ENCODE measurements at places on chromosomes 11 and 22.

- DNase-seq = no peak
Measured at GRCh38 chr11:86013713-86014112, 55.2 kb downstream of the PICALM start.

GRCh38 chr22:37533995-37534394 lies 14.8 kb upstream of the CARD10 start:
- DNase-seq = peak; percentile 63

GRCh38 chr22:20430101-20430719 lies 7.4 kb downstream of the SCARF2 start:
- no peak for DNase-seq

- no peak for DNase-seq
Measured at GRCh38 chr22:28029201-28029948, 110.3 kb upstream of the PITPNB start.

GRCh38 chr11:17494019-17494418 lies 17.4 kb upstream of the ABCC8 start:
- DNase-seq = no peak

DNA sequence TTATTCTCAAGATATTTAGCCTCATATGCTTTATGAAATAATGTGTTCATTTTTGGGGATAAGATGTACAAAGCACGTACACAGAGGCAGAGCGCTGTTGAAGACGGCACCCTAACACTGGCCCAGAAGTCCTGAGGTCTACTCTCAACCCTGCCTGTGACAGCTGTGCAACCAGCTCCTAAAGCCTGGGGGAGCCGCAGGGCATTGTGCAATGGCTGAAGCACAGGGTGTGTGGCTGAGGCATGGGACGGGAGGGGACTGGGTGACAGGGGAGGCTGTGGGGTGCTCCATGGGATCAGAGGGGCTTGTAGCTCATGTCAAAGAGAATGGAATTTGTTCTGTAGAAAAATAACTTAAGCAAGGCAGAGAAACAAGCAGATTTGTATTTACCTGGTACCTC lies 27.7 kb downstream of the FAM227A start:
- no peak for DNase-seq

- DNase-seq = peak; percentile 89
Measured at GRCh38 chr22:31616315-31616980, 45.6 kb downstream of the PISD start.

GRCh38 chr11:50080256-50080655 lies 47.6 kb downstream of the OR4C45 start:
- no peak for DNase-seq

DNA sequence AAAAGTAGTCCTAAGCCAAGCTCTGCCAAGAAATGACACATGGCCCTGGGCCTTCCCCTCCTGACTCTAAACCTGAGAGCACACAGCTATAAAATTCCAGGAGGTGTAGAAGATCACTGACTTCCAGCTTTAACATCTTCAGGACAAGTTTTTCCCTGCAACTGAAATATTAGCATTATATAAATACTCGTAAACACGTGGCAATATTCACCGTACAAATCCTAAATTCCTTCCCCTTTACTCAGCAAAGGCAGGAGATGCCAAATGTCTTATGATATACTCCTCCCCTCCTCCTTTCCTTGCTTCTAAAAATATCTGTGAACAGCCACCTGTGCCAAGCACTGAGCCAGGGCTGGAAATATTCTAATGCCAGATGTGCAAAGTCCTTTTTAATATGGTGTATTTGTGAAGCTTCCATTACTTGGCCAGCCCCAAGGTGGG lies 194.0 kb downstream of the LARGE1 start:
- no peak for DNase-seq

- DNase-seq = no peak
Measured at GRCh38 chr11:115848611-115849010, 344.4 kb upstream of the CADM1 start.

DNA sequence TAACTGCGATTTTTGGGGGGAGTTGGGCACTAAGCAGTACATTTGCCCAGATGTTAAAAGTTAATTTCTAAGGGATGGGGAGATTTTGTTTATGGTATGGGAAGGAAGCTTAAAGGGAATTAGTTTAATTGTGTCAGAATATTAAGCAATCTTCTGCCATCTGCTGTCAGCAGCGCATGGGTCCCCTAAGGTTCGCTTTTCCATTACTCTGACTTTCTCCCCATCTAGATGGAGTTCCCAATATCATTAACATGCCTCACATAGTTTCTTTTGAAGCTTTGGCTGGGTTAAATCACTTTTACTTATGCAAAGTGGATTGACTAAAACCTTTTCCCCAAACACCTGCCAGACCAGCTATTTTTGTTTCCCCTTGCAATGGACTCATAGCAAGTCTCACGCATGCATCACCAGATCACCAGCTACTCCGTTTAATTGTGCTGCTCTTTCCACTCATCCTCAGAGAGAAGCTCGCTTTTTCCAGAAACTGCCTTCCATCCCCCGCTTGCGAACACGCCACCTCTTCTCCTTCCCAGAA lies 172.7 kb downstream of the FAT3 start:
- DNase-seq = no peak

GRCh38 chr11:26951809-26952515 lies 42.0 kb upstream of the FIBIN start:
- DNase-seq = no peak

- no peak for DNase-seq
Measured at GRCh38 chr11:114622858-114623257, 27.3 kb upstream of the NXPE4 start.

GRCh38 chr11:17597770-17598169 lies 50.7 kb downstream of the OTOG start:
- DNase-seq = no peak

GRCh38 chr22:40345271-40345670 lies 1.0 kb upstream of the ADSL start:
- no peak for DNase-seq

DNA sequence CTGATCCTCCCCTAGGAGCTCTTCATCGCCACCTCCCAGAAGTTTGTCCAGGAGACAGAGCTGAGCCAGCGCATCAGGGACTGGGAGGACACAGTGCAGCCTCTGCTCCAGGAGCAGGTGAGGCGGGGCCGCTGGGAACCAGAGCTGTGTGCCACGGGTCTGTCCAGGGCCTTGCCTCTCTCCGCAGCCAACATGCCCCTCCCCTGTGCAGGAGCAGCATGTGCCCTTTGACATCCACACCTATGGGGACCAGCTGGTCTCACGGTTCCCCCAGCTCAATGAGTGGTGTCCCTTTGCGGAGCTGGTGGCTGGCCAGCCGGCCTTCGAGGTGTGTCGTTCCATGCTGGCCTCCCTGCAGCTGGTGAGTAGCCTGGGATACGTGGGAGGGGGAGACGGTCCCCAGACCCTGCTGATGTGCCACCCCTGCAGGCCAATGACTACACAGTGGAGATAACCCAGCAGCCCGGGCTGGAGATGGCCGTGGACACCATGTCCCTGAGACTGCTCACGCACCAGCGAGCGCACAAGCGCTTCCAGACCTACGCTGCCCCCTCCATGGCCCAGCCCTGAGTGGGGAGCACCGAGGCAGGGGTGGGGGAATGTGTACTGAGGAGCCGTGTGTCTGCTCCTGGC lies 2.5 kb downstream of the SCO2 start:
- no peak for DNase-seq

- DNase-seq = no peak
Measured at GRCh38 chr22:30010789-30011405, 69.4 kb upstream of the HORMAD2 start.

DNA sequence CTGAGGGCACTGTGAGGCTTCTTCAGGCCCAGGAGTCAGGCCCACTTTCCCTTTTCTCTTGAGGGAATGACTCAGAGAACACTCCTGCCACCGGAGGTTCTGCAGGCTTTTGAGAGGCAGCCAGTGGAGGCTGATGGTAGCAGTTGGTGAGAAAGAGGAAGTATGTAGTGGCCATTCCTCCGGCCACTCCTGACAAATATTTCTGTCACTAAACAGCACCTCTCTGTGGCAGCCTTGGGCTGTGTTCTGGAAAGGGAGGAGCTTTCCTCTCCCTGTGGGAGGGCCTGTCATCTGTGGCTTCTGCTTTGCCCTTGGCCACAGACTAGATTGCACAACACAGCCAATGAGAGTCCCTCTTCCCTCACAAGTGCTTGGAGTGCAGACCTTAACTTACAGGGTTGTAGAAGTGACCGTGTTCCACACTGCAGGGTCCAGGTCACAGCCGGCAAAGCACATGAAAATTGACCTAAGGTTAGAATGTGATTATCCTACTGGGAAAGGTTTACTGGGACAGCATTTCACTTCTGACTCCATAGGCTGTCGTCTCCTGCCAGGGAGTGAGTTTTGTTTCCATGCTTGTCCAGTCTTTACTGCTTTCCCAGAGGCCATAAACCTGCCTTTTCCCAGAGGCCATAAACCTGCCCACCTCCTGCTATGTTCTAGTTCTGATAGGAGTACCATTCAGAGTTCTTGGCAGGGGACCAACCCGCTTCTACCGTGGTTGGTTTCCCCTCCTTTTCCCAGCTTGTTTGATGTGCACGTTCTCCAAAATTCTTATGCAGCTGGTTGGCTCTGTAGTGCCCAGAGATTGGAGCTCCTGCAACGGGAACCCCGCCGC lies 33.3 kb downstream of the MARK2 start:
- peak; percentile 99 for DNase-seq

DNA sequence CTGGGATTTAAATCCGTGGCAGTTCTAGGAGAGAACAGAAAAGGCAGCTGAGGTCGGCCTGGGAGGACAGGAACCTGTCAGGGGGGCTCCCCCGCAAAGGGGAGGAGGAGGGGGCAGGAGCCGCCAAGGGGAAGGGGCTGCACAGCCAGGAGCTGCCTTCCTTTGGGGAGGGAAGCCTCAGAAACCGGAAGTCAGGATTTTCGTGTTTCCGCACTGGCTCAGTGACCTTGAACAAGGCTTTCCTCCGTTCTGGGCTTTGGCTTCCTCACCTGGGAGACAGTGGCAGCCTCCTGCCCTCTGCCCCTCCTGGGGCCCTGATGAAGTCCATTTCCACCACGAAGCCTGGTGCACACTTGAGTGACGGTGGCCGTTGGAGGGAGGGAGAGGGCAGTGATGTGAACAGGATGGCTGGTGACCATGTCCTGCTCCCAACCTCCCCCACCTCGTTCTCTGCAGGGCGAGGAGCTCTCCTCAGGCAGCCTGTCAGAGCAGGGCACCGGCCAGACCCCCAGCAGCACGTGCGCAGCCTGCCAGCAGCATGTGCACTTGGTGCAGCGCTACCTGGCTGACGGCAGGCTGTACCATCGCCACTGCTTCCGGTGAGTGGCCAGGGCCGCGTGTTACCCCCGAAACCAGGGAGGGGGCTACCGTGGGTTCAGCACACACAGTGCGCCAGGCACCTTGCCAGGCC lies 12.6 kb downstream of the MICALL1 start:
- DNase-seq = no peak

DNA sequence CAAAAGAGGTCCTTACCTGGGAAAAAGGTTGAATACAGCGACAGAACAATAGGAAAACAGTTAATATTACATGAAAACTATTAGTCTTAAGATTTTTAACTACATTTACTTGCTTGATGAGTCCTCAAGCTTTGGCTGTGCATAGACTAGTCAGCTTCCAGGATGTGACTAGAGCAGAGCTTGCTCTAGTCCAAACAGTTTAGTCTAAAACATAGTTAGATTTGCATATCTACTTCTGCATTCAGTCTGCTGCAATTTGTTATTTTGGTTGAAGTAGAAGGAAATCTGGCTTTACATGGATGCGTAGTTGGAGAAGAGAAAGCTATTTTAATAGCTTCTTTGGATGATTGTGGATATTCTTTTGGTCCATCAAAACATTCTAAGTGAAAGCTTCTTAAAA lies 95.3 kb upstream of the ALKBH3 start:
- no peak for DNase-seq

DNA sequence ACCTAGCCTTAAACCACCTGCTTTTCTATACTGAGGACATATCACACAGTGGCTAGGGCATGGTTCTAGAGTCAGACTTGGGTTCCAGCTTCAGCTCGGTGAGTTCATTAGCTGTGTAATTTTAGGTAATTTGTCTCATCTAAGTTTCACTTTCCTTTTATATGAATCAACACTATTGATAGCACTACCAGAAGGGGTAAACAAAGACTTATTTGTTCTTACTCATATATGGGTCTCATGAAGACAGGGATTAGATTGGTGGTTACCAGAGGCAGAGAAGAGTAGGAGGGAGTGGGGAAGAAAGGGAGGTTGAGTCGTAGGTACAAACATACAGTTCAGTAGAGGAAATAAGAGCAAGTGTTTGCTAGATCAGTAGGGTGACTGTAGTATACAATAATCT lies 924.7 kb downstream of the OPCML start:
- DNase-seq = no peak

GRCh38 chr11:16082095-16083055 lies 274.0 kb downstream of the SOX6 start:
- no peak for DNase-seq

DNA sequence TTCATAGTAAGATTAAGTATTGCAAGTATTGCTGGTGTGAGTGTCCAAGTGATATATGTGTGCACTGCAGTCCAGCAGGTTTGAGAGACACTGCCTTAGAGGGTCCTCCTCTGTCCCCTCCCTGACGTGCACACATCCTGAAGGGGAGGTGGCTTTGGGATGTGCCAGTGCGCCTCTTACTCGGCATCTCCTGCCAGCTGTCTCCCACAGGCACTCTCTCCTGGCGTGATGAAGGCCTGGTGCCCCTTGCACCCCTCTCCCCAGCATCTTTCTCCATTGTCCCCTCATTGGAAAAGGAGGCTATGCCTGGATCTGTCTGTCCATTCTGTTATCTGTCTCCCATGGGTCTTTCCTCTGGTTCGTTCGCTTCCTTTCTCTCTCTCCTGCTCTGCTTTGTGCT lies 24.2 kb downstream of the GTPBP1 start:
- DNase-seq = no peak

DNA sequence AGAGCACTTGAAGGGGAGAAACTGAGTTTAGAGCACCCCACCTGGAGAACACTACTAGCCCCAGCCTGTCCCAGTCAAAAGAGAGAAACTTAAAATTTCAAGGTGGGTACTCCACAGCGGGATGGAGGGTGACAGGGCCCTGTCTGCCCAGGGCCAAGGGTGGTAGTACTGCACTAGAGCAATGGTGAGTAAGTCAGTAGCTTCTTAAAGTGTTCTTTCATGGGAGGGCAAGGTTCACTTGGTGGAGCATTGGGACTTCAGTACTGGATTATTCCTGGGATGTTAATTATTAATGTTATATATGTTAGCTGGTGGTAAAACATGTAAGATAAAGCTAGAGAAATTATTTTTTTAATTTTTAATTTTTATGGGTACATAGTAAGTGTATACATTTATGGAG lies 28.5 kb upstream of the AQP11 start:
- DNase-seq = no peak

DNA sequence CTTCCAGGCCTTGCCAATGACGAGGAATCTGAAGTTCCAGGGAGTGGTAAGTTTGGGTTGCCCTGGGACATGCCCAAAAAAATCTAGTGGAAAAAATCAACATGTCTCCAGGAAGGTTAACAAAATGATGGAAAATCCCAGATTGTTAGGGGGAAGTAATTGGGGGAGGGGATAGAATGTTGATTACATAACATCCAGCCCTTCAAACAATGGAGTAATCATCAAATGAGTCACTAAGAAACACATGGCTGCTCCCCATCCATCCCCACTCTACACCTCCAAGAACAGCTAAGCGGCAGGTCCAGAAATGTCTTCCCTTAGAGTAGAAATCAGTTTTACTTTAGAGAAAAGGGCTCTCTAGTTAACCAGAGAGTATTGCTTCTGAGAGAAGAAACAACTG lies 94.9 kb downstream of the ETS1 start:
- DNase-seq = peak; percentile 25
